Glomerular endothelial cell (primary cell): ENCODE measurements at places on chromosomes 6 and 20.

GRCh38 chr6:44269178-44269920 is 901 bp upstream of the TMEM151B start:
- DNase-seq: no peak

GRCh38 chr6:130457605-130458004 is 91.8 kb downstream of the TMEM200A start:
- no peak for DNase-seq

DNA sequence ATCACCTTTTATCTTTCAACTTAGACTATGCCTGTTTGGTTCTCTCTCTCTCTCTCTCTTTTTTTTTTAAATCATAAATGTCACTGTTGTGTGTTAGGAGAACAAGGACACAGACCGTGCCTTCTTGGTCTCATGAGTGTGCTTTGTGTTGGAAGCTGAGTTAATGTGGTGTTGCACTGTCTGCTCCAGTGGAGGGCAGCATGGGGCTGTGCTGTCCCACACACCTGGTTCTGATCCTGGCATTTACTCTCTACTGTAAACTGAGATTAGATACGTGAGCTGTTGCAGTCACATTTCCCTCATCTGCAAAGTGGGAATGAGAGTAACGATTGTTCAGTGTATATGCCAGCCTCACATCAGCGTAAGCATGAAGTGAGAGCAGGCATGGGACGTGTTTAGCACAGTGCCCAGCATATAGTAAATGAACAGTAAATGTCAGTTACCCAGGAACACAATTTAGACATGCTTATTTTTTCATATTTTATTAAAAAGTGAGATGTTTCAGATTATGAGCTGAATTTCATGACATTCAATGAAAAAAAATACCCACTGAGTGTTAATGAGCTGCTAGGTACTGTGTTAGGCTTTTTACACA is 161.1 kb downstream of the FARS2 start:
- DNase-seq: peak; percentile 20

- no peak for DNase-seq
These were observed 532 bp upstream of the PM20D2 start for GRCh38 chr6:89145091-89145955.

DNA sequence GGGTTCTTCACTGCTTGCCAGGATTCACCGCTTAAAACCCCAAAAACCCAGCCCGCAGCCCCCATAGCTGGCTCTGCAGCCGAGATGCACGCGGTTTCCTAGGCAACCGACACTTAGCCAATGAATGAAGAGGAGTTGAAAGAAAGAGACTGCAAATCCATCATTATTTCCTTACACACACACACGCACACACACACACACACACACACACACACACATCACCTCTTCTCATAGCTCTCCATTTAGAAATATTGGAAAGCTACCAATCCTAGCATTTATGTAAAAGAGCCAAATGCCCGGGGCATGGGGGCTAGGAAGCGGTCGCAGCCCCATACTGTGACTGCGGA is 3.4 kb upstream of the TUBB2B start:
- no peak for DNase-seq

- DNase-seq: no peak
These were observed 19.9 kb upstream of the ADTRP start for GRCh38 chr6:11798538-11798937.

GRCh38 chr6:19578481-19578880 is 258.7 kb upstream of the ID4 start:
- no peak for DNase-seq

DNA sequence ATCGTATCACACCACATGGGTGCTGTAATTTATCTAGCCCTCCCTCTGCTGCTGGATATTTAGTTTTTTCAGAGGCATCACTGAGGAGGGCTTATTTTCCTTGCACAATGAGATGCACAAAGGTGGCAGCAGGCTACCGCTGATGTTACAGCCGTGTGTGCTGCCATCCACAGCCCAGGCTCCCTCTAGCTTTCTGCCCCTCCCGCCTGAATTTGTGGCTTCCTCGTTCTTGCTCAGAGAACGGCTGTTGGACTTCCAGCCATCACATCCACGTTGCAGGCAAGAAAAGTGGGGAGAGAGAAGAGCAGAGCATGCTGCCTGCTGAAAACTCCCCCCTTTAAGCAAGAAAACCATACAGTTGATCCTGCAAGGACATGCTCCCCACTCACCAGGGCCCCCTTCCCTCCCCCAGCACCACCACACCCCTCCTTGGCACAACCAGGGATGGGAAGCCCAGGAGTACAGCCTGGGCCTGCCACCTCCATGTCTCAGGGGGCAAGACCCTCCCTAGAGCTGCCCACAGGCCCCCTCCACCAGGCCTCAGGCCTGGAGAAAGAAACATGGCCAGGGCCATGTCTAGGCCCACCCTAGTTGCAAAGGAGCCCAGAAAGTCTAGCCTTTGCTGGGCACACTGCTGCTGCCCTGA is 102.6 kb downstream of the MRPL14 start:
- no peak for DNase-seq

DNA sequence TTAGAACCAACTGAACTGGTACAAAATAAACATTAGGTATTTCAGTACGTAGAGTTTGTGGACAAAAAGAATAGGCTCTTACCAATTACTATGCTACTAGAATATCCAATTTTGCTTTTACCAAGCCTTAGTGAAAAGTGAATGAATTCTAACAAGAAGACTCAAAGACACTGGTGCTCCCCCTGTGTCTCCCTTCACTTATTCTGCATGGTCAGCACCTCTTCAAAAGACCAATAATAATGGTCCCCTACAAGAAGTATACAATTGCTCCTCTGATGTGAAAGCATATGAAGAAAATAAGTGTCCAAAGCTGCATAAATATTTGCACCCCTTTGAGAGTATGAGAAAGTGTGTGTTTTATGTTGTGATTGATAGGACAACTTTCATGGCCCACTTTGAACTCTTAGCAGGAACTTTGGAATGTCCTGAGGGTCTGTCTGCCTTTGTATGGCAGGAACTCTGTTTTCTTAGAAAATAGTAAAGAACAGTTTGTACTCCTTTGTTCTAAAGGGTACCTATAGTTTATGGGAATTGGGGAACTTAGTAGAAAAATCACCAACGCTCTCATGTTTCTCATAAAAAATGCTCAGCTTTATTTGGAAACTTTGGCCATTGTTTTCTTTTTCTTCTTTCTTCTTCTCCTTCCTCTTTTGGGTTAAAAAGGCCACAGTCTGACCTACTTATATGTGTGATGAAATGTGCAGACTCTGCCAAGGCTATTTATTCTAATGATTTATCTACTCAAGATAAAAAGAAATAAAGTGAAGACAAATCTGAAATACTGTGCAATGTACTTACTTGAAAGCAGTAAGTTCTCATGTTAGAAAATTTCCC is 352.4 kb downstream of the LAMA2 start:
- DNase-seq: no peak

- no peak for DNase-seq
These were observed 15.1 kb upstream of the AFDN start for GRCh38 chr6:167811442-167812087.

DNA sequence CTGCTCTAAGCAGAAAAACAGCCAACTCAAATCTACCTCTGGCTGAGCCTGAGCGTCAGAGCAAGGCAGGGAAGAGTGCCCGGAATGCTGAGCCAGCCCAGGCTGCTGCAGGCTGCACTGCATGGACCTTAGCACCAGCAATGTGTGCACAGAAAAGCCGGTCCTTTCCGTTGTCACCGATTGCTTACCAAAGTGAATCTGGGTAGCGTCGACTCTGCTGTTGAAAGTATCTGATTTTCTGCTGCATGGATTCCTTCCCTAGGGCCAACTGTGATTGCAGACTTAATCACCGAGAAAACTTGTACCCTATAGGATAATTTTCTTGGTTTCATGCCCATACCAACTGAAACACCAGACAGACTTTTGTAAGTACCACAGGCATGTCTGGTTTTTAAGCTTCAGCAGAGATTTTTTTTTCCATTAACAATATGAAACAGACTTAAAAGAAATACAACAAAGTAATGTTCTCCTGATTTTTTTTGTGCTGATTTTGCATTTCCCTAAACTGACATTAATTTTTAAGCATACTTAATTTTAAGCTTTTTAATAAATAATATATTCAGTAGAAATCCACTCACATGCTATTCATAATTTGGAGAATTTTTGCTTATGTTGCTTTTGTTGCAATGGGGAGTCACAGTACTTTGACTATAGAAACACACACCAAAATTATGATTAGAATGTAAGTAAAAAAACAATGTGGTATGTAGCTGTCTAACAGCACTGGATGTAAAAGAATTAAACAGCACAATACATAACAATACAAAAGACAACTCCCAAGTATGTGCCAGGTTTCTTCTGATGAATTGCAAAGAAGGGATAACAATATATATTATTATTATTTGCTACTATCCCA is 218.0 kb downstream of the THBS2 start:
- no peak for DNase-seq

GRCh38 chr6:75612434-75612833 is 10.8 kb downstream of the SENP6 start:
- DNase-seq: no peak

DNA sequence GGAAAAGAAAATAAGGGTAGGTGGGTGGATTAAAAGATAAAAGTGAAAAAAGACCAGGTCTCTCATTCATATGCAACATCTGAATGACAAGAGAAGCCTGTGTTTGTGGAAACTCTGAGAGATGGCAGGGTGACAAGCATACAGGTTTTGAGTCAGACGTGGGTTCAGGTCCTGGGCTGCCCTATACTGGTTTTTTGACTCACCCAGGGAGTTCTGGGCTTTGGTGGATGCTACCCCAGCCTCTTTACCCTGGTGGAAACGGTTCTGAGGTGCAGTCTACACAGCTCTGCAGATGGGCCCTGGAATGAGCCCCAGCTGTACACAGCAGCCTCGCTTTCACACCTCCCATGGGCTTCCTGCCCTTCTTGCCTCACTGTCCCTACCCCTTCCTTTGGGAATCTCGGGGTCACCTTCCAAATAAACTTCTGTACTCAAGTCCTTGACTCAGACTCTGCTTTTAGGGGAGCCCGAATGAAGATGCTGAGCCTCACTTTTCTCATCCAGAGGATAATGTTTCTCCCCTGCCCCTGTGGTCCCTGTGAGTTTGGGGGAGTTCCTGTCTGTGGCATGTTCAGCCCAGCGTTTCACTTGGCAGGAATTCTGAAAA is 77.7 kb upstream of the CLDN20 start:
- DNase-seq: no peak

DNA sequence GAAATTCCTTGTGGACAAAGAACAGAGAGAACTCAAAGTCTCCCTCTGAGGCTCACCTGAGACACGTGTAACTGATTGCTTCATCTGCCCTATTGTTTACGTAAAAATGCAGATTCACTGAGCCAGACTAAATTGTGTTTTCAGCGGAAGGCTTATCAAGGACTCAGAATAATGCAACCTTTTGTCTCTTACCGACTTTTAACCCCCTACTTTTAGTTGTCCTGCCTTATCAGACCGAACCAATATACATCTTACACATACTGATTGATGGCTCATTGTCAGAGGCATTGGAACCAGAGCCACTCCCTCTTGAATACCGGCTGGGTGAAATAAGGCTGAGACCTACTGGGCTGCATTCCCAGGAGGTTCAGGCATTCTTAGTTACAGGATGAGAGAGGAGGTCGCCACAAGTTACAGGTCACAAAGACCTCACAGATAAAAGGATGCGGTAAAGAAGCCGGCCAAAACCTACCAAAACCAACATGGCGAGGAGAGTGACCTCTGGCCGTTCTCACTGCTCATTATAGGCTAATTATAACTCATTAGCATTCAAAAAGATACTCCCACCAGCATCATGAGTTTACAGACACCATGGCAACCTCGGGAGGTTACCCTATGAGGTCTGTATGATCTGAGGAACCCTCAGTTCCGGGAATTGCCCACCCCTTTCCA is 95.5 kb upstream of the ZNF184 start:
- DNase-seq: no peak

- DNase-seq: no peak
These were observed 29.3 kb downstream of the SLC2A4RG start for GRCh38 chr20:63768591-63769515.

DNA sequence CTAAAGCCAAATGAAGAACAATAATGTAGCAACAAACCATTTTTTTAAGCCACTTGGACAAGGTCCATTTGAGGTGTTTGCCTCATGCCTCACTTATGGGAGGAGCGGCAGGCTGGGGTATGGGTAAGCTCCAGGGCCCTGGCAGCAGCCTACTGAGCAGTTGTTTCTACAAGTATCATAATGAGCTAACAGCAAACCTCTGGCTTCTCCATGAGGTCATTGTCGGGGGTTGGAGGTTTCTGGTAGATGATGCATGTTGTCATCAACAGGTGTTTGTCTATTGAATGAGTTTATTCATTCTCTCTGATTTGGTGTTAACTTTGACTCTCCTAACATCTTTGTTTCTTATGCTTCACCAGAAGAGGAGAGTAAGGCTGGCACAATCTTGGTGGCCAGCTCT is 150.7 kb downstream of the TBC1D7 start:
- no peak for DNase-seq

DNA sequence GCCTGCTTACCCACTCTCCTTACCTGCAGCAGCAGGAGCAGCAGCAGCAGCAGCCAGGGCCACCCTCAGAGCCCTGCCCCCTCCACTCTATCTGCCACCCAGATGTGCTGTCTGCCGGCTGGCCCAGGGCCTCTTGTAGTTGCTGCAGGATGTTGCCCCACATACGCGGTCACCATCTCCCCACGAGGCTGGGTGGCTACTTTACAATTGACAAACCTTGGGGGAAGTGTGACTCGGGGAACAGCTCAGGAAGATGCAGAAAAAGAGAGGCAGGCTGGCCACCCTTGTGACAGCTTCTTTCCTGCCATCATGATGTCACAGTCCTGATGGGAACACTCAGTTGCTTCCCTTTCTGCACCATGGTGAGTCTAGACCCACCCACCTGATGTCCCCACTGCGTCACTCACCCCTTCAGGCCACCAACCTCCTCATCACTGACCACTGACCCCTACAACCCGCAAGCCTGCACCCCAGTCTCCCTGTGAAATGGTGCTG is 14.5 kb downstream of the TREM1 start:
- no peak for DNase-seq

GRCh38 chr6:135222623-135223022 is 41.5 kb downstream of the MYB start:
- no peak for DNase-seq

DNA sequence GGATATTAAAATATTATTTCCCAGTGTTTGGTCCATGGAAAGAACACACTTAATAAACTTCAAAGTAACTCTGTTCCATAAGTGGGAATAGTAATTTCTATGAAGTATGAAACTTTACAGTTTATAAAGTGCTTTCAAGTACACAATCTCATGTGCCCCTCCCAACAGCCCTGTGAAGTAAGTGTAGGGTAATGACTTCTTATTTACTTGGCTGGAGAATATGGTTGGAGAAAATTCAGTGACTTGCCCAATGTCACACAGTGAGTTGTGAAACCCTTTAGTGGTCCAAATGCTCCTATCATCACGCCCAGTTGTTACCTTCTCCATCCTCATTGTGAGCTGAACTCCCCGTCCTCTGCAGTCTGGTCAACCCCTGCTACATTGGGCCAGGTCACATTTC is 141.2 kb downstream of the PDE7B start:
- no peak for DNase-seq

GRCh38 chr6:148249679-148250375 is 92.8 kb upstream of the SASH1 start:
- no peak for DNase-seq

- no peak for DNase-seq
These were observed 191.4 kb downstream of the NFATC2 start for GRCh38 chr20:51350941-51351631.
